ENCODE measurements at places on chromosomes 3 and 15.

DNA sequence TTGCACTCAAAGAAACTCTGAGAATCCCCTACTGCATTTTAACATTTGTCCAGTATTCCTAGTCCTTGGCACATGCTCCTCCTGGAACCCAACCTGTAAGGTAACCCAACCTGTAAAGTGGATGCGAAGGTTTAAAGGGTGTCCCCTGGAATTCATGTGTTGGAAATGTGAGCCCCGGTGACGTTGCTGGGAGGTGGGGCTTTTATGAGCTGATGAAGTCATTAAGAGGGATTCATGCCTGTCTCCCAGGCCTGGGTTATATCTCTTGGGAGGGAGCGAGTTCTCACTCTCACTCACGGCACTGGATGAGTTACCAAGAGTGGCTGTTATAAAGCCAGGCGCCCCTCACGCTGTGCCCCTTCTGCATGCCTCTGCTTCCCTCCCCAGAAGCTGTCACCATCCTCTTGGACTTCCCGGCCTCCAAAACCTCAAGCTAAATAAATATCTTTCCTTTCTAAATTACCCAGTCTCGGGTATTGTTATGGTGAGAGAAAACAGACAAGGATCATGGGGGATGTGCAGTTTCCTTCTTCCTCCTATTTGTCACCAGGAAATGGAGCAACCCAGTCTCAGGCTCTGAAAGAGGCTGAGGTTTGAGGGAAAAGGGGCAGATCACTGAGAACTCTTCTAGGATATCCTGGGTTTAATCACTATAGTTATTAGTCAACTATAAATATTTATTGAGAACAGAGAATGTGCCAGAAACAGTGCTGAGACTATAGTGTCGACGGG lies 7.6 kb downstream of the XXYLT1 start:
- no peak for DNase-seq

DNA sequence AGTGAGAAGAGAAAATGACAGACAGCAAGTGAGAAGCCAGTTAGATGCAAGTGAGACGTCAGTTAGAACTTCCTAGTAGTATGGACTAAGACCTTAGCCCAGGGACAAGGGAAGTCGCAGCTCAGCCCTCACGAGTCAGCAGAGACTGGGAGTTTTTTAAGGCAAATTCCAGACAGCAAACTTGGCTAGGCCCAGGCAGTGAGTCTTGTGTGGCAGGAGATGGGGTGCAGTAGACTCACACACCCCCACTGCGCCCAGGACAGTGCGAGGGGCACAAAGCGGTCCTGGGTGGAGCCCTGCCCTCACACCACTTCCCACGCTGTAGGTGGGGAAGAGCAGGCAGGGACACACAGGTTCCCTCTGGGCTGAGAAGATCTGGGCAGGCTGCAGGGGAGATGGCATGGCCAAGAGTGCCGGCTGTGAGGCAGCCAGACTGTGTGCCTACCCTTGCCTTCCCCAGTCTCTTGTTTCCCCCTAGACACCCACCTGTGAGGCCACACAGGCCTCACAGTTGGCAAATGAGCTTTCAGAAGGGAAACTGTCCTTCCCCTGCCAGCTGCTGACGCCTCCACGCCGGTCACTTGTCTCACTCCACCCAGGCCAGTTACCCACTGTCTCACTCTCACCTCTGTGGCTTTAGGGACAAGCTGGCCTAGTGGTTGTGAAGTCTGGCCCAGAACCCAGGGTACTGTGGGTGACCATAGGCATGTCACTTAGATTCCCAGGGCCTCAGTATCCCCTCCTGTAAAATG lies 13.7 kb upstream of the PRKCD start:
- no peak for DNase-seq

GRCh38 chr3:19334120-19334519 lies 185.8 kb downstream of the KCNH8 start:
- no peak for DNase-seq

- no peak for DNase-seq
These were observed 47.2 kb upstream of the CNTN3 start for GRCh38 chr3:74661672-74662071.

GRCh38 chr3:30350901-30351300 lies 255.5 kb upstream of the TGFBR2 start:
- no peak for DNase-seq

GRCh38 chr3:60025096-60026050 lies 975.5 kb upstream of the CFAP20DC start:
- DNase-seq, result no peak

DNA sequence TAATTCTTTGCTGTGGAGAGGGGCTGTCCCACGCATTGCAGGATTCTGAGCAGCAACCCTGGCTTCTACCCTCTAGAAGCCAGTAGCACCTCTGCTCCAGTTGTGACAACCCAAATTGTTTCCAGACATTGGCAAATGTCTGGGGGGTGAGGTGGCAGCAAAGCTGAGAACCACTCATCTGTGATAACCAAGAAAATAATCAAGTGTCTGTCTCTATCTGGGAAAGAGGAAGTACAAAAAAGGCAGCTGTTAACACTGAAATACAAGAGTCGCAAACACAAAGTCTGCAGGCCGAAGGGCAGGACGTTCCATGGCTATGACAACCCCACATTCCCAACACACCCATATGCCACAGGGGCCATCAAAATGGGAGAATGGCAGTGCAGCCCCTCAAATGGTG lies 42.2 kb upstream of the GNB5 start:
- DNase-seq, result no peak

DNA sequence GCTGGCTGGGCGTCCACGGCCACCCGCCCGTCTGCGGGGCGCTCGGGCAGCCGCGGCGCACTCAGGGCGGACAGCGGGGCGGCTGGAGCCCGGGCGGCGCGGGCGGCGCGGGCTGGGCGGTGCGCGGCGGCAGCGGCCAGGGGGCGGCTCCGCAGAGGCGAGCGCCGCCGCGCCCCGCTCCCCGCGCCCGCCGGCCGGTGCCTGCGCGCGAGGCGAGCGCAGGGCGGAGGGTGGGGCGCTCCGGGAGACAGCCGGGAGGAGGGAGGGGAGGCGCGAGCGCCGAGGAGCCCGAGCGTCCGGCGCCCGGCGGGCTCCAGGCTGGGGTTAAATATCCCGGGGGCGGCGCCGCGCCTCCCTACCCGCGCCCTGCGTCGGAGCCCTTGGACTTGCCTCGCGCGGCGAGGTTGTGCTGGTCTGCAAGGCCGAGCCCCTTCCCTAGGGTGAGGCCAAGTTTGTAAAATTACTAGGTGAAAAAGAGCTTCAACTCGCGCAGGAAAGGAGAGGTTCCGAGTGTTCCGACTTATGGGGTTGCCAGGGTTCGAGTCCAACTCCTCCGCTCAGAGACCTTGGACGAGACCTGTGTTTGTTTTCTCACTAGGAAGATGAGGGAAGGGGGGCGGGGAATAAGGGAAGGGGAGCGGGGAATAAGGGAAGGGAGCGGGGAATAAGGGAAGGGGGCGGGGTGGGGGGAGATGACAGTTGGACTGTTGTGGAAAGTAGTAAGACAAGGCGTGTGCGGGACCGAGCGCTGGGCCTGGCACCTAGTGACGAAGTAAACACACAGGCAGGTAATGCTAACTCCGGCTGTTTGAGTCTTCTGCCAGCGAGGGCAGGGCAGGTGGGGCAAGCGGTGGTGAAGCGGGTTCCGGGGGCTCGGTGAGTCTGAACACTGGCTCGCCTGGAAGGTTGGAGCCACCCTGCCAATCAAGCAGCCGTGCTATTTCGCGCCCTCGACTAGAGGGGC lies at the start of gene TNFAIP8L3:
TNFAIP8L3 (minus strand) TSS at position 301 of the 964 bp plus-strand sequence. CDS start 311 bp downstream, outside the sequence.
- no peak for DNase-seq

DNA sequence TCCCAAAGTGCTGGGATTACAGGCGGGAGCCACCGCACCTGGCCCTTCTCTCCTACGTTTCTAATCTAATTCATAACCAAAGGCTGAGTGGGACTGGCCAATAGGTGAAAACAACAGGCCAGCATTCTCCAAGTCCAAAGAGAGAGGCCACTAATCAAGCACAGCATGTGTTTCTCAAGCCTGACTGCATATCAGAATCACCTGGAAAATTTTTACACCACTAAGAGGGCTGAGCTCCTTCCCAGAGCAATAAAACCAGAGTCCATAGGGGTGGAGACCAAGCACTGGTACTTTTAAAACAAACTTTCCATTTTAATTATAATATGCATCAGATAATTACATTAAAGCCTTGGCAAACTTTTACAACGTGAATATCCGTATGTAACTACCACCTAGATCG lies 254.4 kb downstream of the OPA1 start:
- DNase-seq, result no peak

DNA sequence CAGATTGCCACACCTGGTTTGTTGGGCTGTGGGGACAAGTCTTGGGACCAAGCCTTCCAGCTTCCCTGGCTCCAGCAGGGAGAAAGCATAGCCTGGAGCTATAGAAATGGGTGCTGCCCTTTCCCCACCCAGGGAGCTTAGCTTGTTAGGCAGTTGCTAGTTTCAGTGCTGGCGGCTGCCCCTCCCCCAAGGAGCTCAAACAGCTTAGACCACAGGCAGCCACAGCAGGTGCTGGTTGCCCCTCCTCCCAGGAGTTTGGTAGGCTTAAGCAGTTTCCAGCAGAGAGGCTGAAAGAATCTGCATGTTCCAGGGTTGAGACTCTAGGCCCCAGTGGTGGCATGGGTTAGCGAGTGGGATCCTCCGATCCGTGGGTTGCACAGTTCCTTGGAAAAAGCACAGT lies 889.7 kb downstream of the IGSF11 start:
- no peak for DNase-seq

GRCh38 chr15:51494411-51495314 lies 127.9 kb downstream of the DMXL2 start:
- no peak for DNase-seq

DNA sequence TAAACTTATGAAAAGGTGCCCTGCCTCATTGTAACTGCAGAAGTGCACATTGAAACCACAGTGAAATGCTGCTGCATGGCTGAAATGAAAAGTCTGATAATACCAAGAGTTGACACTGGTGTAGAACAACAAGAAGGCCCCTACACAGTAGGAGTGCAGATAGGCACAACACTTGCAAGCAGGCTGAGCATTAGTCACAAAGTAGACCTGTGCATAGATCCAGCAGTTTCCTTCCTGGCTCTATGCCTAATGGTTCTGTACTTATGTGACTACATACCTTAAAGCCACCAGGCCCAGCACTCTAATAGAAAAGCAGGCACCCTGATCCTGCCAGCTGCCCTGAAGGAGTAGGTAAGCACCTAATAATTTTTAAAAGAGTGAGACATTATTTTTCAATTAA lies 41.8 kb downstream of the PRR23E start:
- DNase-seq, result no peak

GRCh38 chr3:116306720-116307119 lies 138.6 kb downstream of the LSAMP start:
- DNase-seq, result no peak

DNA sequence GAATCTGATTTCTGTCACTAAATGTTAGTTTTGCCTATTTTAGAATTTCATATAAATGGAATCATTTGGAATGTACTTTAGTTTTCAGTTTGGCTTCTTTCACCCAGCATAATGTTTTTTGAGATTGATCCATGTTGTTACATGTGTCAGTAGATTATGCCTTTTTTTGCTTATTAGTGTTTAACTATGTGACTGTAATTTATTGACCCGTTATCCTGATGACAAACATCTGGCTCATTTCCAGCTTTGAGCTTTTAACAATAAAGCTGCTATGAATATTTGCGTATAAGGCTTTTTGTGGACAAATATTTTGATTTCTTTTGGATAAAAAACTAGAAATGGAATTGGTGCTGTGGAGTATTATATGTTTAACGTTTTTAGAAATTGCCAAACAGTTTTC lies 254.5 kb upstream of the CFAP20DC start:
- no peak for DNase-seq

DNA sequence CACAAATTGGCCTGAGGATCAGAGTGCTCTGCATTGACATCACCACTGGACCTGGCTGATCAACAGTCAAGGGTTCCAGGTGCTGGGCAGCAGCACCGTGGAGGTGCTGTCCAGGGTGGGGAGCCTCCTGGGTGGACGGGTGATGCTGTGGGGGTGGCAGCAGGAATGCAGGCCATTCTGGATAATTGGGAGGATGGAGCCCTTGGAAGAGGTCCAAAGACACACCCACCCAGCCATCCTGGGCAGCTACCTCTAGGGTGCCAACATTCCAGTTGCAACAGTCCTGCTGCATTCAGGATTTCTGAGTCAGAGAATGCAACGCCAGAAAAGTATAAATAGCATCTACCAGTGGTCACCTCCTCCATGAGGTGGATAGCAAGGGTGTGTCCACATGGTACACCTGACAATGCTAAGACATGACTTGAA lies 26.8 kb downstream of the STARD5 start:
- no peak for DNase-seq

DNA sequence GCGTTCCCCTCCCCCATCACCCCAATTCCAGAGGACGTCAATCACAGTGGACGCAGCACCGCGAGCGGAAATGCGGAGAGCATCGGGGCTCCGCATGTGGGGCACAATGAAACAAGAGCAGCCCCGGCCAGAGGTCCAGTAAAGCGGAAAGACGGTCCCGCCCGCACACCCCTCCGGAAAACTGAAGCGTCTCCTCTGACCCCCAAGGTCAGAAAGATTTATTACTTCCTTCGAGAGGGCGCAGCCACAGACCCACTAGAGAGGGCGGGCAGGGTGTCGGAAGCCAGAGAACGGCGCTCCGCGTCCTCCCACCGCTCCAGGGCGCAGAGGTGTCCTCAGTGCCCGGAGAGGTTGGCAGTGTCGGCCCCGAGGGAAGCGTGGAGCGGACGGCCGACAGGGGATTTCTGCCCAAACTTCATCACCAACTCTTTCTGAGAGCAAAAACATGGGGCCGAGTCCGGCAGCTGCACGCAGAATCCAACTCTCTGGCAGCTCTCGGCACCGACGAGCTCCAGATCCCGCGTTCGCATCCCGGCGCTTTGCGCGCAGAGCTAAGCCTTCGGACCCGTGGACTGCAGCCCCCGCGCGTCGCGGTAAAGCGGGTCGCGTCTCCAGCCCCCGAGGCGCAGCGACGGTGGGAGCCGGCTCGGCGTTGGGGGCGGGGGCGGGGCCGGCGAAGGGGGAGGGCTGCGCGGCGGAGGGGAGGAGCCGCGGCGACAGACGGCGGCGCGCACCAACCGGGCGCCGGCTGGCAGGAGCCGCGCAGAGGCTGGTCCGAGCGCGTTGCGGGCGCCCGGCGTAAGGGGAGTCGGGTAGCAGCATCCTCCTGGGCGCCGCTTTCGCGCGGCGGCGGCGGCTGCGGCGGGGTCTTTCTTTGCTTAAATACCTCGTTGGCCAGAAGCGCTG lies at the start of gene CHST2:
CHST2 (plus strand) TSS at position 763 of the 906 bp plus-strand sequence. CDS start 1,046 bp downstream, outside the sequence.
- DNase-seq, result peak; percentile 47

- DNase-seq, result no peak
These were observed 393.1 kb upstream of the ZNF717 start for GRCh38 chr3:76178412-76178811.

DNA sequence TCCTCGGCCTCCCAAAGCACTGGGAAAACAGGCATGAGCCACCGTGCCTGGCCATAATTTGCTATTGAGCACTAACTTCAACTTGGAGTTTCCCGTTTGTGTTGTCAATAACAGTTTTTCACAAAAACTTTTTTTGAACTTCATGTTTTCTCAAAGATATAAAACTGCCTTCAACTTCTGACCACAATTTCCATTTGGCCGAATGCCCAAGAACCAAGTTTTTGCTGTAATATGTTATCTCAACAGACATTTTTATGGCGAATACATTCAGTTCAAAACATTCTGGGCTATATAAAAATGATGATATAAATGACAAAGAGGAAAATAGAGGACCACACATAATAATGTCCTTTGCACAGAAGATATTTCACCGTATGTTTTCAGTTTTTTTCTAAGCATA lies 56.4 kb downstream of the NEDD4 start:
- no peak for DNase-seq

GRCh38 chr3:188164248-188164687 lies 10.3 kb downstream of the LPP start:
- no peak for DNase-seq

- DNase-seq, result no peak
These were observed 52.2 kb upstream of the ACP3 start for GRCh38 chr3:132265028-132265427.

Data from activated T-helper 1 cell treated with Interleukin-2 at 50 U/mL for 16 hours (primary cell).